ENCODE measurements at places on chromosomes 1 and 21.

DNA sequence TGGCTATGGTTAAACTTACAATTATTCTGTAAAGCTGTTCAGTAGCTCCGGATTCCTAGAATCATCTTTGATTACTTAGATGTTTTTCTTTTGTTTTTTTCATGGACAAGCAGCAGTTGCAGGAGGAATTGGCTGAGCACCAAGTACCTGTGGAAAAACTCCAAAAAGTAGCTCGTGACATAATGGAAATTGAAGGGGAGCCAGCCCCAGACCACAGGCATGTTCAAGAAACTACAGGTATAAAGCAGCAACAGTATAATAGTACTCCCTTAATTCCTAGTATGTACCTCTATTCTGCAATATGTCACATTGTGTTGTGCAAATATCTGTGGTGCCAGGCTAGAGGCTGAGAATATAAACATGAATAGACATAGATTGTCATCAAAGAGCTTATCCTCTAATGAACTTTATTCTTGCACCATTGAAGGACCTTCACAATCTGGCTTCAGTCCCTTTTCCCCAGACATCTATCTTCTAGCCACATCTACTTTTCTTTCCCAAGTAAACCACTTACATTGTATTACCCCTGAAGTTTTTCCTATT is 132.3 kb upstream of the BMP8A start:
- no peak for DNase-seq

GRCh38 chr1:193348091-193348768 is 161.8 kb upstream of the B3GALT2 start:
- no peak for DNase-seq

- DNase-seq, result no peak
Measured at GRCh38 chr1:119204197-119204960, 63.9 kb upstream of the WARS2 start.

DNA sequence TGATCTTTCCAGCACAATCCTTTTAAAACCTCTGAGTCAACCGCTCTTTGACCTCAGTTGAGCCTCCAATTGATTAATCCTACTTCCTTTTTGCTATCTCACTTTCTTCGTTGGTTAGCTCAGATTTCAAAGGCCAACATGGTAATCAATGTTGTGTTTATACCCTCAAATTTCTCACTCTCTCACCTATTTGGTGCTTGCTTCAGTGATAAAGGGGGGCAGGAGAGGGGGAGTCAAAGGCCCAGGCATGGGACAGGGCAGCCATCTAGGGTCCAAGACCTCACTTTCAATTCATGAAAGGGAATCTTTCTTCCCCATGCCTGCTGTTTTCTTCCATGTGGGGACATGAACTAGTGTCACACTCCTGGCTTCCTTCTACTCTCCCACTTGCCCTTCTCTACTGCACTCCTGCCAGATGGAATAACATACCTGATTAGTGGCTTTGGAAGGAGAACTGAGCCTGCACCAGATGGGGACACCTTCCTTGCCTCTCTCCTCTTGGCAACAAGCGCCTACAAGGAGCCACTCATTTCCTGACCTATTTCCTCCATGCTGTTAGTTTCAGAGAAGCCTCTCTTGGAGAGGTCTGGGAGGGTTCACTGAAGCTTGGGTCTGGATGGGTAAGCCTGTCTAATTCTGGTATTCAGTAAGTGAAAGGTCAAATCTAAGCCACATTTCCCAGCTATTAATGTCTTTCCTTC is 73.3 kb upstream of the ARHGAP29 start:
- no peak for DNase-seq

DNA sequence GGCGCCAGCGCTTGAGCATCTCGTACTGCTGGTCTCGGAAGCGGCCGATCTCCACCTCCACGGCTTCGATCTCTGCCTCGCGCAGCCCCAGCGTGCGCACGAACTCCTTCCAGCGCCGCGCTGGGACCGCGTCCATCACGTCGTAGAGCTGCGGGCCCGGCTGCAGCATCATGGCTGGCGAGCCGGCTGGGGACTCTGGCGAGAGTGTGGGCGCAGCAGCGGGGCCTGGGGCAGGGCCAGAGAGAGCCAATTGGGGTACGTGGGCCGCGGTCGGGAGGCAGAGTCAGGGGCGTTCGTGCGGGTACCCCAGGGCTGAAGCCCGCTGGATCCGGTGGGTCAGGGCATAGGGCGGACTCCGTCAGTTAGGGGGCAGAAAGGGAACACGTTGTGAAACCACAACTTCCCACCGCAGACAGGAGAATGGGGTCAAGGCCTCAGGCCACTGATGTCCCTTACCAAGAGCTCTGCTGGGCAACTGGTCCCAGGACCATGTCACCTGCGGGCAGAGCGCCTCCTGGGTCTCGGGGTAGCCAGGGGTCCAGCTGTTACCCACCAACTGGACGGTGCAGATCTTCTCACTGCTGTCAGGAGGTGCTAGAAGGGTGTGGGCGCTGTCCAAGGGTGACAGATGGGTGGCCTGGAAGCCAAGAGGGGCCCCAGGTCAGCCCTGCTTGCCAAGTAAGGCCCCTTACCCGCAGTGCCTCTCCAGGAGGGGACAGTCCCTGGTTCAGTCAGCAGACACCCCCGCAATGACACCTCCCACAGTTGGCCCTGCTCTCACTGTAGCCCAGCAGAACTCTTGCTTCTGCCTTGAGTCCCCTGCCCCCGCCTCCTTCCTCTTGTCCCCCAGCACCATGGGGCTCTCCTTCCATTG is 4.2 kb downstream of the TNFRSF25 start:
- no peak for DNase-seq

GRCh38 chr21:38561205-38561604 is 62.9 kb upstream of the ERG start:
- DNase-seq, result no peak

DNA sequence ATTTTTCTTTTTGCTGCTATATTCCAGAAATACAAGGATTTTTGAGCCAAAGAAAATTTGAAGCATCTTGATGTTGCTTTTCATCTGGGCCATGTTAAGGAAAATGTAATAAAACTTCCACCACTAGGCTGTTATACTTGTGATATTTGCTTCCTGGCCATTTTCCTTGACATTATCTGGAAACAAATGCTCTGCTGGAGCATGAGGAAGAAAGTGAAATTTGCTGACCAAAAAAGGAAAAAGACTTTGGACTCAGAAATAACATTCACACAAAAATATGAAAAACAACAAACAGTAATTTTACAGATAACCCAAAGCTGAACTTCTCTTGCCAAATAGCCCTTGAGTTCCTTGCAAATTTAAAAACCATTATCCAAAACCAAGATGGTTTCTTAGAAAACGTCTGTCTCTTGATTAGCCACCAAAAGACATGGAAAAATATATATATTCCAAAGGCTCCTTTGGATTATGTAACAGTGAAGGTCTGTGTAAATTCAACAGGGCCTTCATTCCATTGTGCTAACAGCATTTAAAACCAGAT is 344.5 kb downstream of the LMX1A start:
- no peak for DNase-seq

DNA sequence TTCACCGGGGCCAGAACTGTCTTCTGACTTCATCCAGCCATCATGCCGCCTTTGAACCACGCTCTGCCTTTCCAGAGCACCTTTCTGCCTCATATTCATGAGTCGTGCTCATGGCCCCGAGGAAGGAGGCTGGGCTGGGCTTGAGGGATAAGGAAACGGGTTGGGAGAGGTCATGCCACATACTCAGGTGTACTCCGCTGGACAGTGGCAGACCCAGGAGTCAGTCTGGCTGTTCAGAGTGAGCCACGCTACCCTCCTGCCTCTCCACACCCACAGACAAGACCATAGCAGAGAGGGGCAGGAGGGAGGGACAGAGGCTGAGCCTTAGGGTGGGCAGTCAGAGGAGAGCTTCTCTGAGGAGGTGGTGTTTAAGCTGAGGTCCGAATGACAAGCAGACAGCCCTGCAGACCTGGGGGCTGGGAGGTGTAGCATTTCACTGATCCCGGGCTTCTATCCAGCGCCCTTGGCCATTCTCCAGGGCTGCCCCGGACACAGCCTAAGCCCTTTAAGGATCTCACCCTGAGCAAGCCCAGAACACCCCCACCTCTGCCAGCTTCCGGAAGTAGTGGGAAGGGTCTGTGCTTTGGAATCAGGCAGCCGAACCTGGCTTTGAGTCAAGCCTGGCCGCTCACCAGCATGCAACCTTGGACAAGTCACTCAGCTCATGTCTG is 102.3 kb downstream of the LACTBL1 start:
- no peak for DNase-seq

- DNase-seq, result peak; percentile 3
Measured at GRCh38 chr1:121586369-121587229, 401.8 kb downstream of the SRGAP2C start.

DNA sequence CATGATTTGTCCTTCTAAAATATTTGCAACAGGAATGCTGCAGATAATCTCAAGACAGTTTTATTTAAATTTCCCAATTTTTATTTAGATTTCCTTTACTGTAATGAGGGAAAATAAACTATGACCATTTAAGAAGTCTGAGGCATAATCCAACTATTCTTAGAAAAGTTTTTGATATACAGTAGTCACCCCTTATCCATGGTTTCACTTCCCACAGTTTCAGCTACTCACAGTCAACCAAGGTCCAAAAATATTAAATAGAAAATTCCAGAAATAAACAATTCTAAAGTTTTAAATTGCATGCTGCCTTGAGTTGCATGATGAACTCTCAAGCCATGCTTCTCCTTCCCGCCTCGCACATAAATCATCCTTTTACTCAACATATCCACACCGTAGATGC is 33.3 kb downstream of the TOR3A start:
- DNase-seq, result no peak

DNA sequence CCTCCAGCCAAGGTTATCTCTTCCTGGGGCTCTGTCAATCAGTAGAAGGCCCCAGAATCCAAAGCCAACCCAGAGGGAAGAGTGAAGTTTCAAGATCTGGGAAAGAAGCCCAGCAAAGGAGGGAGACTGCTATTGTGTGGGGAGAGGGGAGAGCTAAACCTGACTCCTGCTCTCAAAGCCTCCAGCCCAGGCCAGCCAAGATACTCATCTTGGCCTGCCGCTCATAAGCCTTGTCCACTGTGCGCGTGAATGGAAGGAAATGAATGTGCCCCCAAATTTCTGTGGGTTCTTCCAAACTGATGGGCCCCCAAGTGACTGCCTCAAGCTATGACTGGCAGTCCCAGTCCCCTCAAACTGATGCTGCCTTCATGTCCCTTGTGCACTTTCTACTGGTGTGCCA is 2.0 kb downstream of the PLXNA2 start:
- no peak for DNase-seq

DNA sequence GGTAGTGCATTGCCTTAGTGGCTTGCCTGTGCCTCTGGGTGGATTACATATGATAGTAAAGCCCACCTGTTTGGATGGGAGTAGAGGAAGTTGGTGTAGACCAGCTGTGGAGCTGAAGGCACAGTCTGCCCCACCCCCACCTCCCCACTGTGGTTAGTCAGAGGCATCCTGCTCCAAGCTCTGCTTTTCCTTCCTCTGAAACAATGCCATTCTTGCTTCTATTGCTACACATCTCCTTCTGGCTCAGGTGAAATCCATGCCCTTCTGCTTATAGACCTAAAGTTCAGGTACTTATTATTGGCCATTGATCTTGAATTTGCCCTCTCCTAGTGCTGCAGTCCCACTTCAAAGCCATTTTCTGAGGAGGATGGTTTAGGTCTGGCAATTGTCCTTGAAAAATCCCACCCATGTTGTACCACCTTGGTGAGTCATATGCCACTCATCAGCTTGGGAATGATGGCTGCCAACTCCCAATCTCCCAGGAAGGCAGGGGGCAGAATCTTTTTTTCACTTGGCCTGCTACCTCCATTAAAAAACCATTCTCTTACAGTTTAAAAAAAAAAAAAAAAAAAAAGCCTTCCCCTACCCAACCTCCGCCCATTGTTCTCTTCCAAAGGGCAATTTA is 6.7 kb upstream of the TXLNA start:
- DNase-seq, result no peak

- no peak for DNase-seq
Measured at GRCh38 chr1:228374711-228375577, 31.7 kb downstream of the TRIM11 start.

GRCh38 chr21:17371450-17371849 is 141.4 kb upstream of the CXADR start:
- DNase-seq, result no peak

DNA sequence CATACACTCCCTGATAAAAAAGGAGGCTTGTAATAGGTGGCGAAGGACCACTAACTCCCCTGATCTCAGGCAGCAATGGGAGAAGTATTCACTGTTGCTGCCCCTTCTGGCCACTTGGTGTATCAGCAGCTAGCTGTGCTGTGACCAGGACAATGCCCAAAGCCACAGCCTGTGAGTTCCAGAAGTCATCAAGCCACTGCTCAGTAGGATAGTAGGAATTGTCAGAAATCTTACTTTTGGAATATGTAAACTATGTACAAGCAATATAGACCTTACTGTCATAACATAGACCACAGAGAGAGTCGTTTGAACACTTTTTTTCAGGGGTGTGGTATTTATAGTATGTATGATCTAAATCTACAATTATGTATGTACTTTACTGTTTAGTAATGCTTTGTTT is 248.3 kb upstream of the CAMK1G start:
- DNase-seq, result no peak

DNA sequence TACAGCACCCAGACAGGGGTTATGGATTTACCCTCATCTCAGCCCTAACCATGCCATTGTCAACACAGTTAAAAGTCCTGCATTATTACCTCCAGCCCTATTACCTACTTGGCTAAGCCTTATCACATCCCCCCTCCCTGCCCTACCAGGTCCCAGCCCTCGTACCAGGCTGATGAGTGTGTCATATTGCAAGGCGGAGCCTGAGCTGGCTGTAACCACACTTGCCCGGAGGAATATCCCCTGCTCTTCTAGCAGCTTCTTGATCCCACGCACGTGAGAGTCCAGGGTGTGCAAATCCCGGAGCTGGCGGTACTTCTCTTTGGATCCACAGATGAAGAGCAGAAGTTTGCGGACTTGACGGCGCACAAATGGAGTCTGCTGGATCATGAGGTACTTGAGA is 87.4 kb downstream of the UBR4 start:
- no peak for DNase-seq

- no peak for DNase-seq
Measured at GRCh38 chr1:212692774-212693644, 6.6 kb downstream of the BATF3 start.

GRCh38 chr1:8718850-8719361 is 98.5 kb downstream of the RERE start:
- no peak for DNase-seq

DNA sequence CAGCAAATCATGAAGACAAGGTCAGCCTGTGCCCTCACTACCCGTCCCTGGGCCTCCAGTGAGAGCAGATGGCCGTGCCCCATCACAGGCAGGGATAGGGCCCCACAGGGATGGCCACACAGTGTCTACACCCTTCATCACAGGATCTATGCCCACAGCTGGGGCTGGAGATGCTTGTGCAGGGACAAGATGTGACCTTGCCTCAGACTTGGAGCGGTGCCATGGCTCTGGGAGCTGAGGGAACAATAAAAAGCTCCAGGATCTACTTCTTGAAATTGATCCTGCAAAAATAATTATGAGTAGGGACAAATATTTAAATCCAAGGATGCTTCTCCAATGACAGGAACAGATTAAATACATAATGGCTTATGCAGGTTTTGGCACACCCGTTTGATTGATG is 25.4 kb upstream of the TCEA3 start:
- DNase-seq, result no peak

Data from CD4-positive, alpha-beta T cell treated with Interleukin-12 subunit alpha and Interleukin-12 subunit beta, for 1 hour (primary cell).